ENCODE measurements at places on chromosomes 7 and 10.

DNA sequence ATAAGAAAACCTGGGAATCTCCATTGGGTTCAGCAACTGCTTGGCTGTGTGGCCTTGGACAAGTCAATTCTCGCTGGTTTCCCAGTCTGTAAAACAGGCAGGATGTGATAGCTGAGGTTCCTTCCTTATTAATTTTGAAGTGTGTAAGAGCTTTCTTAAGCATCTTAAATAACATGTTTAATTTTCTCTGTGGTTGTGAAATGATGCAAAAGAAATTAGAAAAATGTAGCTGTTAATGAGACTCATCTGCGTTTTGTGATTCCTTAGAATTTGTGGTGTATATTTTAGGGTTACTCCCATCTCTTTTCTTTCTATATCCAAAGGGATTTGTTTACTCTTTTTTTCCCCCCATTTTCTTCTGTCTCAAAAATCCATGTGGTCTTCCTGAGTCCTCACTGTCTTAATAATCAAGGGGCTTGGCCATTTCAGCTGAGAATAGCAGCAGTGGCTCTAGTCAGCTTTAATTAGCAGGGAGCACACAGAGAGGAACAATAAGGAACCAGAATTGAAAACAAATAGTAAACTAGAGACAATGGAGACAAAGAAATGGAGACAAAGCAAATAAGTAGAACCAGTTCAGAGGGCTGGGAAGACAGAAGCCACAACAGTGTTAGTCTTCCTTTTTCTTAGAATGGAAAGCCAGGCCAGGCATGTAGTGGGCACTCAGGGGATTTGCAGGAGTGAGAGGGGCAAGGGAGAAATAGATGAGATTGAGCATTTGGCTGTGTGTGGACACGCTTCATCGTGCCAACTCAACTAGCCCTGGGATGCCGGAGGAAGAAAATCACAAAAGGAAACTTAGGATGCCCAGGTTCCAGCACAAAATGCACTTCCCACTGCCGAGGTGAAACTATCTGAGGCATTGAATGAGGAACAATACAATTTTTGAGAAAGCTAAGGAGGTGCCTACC is 93.9 kb downstream of the CHN2 start:
- no peak for DNase-seq

GRCh38 chr10:100655326-100655759 is 90.0 kb upstream of the PAX2 start:
- no peak for DNase-seq

- no peak for DNase-seq
Measured at GRCh38 chr10:75512203-75512933, 80.9 kb downstream of the LRMDA start.

DNA sequence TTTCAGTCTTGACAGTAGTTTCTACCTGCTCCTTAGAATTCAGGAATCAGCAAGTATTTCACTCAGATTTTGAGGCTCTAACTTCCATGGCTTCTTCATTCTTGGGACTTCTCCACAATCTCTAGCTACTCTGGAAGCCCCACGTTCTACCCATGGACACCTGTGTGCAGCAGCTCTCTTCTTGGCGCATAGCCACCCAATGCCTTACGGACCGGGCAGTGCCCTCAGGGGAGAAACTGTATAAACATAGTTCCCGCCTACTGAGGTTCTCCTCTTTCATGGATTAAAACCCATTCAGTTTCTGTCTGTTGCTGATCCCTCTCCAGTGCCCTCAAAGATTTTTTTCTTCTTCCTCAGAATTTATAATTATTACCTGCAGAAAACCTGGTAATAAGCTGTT is 177.1 kb downstream of the SORCS1 start:
- no peak for DNase-seq

DNA sequence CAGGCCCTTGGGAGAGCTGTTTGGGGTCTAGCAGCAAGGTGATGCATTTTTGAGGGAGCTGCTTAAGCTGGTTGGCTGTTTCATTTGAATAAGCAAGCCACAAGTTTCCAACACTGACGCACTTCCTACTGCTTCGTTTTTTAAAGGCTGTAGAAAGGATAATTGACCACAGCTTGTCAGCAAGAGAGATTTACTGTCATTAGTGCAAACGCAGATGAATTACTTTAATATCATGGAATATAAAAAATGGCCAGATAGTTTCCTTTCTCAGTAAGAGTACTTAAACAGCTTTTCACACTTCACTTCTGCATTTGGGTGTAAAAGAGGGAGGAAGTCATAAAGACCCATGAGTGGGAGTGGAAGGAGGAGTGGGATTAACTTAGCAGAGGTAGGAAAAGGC is 61.5 kb downstream of the FZD1 start:
- DNase-seq: no peak

DNA sequence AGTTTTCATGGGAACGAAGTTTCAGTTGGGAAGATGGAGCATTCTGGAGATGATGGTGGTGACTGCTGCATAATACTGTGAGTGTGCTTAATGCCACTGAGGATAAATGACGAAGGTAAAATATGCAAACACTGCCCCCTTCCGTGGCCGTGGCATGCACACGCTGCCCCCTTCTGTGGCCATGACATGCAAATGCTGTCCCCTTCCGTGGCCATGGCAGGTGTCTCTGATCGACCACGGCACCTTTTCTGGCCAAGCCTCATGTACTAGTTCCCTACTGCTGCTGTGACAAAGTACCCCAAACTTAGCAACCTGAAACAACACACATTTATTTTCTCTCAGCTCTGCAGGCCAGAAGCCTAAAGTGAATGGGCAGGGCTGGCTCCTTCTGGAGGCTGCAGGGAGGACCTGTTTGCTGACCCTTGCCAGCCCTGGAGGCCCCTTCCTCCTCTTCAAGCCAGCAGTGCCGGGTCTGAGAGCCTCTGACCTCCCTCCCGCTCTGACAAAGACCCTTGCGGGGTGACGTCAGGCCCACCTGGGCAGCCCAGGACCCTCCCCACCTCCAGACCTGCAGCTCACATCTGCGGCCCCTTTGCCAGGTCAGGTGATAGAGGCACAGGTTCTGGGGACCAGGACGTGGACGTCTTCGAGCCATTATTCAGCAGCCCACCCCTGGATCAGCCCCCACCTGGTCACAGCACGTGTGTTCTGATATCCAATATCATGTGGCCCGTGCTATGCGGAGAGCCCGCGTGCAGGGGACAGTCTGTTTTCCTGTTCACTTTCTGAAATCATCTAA is 82.0 kb downstream of the MICALL2 start:
- DNase-seq: no peak

- peak; percentile 95 for DNase-seq
Measured at GRCh38 chr10:102394801-102395399, 605 bp upstream of the NFKB2 start.
